ENCODE measurements at places on chromosomes 13 and 19. TPM values are rescaled to one million over a fixed set of nuclear protein-coding genes. Genes with fewer than 3 reads are reported as not detected.
A peak's percentile ranks its signal among the peaks of the same experiment; 100 is the strongest.

GRCh38 chr13:20673715-20674114 lies 29.8 kb upstream of the IL17D start:
- DNase-seq: no peak

DNA sequence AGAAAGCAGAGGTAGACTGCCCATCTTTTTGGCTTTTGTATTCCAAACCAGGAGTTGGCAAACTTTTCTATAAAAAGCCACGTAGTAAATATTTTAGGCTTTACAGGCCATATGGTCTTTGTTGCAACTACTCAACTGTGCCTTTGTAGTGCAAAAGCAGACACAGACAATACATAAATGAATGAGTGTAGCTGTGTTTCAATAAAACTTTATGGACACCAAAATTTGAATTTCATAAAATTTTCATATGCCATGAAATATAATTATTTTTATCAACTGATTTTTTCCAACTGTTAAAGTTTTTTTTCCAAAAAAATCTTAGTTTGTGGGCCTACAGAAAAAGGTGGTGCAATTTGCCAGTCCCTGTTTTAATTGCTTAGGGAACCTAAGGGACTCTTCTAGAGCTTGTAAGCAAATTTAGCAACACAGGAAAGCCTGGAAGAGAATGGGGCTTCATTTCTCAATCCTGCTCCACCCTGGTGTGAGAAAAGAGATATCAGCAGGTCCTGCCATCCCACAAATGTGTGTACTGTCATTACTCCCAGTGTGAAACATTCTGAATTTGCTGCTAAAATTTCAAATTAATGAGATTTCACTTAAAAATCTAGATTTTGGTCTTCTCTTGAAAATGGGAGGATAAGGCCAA lies 194.2 kb downstream of the RGCC start:
- DNase-seq: no peak

Gene PLIN4
- not detected for total RNA-seq

Gene NUP62
- total RNA-seq: 83.2 TPM

- peak; percentile 66 for DNase-seq
Observed at GRCh38 chr19:13597640-13598039, 91.4 kb upstream of the CACNA1A start.

DNA sequence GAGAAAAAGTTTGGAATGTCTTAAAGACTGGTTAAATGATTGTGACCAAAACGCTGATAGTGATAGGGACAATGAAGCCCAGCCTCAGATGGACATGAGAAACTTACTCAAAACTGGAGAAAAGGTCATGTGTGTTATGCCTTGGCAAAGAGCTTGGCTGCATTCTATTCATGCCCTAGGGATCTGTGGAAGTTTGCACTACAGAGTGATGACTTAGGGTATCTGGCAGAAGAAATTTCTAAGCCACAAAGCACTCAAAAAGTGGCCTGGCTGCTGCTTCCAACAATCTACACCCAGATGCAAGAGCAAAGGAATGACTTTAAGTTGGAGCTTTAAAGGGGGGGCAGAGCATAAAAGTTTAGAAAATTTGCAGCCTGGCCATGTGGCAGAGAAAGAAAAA lies 521.3 kb downstream of the UQCRFS1 start:
- no peak for DNase-seq

DNA sequence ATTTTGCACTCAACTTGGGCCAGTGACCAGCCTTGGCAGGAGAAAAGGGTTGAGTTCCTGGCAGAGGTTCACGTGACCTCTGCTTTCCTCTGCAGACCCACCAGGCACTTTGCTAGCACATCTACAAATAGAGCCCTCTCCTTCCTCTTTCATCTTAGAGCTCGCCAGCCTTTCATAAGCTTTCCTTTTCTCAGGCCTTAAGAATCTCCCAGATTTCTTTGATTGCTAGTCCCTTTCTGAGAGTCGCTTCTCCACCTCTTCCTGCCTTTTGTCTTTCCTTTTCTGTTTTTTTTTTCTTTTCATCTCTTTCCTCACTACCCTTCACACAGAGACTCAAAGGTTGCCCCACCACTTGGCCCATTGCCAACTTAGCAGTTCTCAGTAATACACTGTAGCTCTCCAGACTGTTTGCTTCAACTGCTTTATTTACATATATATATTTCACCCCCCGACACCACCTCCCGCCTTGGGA lies 375.7 kb upstream of the SPRY2 start:
- DNase-seq: peak; percentile 28

DNA sequence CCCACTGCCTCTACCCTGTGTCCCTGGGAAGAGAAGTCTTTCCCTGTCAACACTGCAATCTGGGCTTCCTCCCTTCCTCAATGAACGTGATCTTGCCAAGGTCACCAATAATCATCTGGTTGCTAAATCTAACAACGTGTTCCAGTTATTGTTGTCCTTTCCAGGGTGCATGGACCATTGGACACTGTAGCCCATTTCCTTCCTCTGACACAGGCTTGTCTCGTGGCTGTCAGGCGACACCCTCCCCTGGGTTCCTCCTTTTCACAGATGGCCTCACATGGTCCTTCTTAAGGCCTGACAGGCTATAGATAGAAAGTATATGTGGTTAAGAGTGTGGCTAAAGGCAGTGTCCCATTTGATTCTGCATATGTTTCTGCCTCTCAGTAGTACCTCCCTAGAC lies 67.7 kb upstream of the STARD13 start:
- DNase-seq: no peak

Gene ZNF91
- total RNA-seq: 17.0 TPM

GRCh38 chr19:919199-920050 lies 2.3 kb downstream of the KISS1R start:
- no peak for DNase-seq

DNA sequence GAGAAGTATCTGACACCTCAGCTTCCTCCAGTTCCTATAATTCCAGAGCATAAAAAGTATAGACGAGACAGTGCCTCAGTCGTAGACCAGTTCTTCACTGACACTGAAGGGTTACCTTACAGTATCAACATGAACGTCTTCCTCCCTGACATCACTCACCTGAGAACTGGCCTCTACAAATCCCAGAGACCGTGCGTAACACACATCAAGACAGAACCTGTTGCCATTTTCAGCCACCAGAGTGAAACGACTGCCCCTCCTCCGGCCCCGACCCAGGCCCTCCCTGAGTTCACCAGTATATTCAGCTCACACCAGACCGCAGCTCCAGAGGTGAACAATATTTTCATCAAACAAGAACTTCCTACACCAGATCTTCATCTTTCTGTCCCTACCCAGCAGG lies 3.1 kb downstream of the KLF5 start:
- no peak for DNase-seq

DNA sequence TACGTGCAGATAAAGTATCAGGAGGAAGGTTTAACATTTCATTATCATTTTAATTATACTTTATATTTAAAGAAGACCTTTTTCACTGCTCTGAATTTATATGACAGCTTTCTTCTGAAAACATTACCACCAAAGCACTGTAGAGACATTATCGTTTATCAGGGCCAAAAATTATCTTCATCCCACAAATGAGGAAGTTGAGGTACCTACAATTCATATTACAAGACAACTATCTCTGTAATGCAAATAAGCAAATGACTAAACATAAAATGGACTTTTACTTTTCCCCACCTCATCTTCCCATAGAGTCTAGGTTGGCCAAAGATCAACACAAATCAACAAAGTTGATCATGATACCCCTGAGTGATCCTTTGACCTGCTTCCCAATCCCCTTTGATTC lies 30.9 kb upstream of the SMAD9 start:
- no peak for DNase-seq

Gene CEACAM3
- total RNA-seq: not detected

- DNase-seq: no peak
Observed at GRCh38 chr19:17755443-17755890, 4.2 kb downstream of the FCHO1 start.

GRCh38 chr13:70967564-70967963 lies 859.3 kb upstream of the KLHL1 start:
- no peak for DNase-seq

DNA sequence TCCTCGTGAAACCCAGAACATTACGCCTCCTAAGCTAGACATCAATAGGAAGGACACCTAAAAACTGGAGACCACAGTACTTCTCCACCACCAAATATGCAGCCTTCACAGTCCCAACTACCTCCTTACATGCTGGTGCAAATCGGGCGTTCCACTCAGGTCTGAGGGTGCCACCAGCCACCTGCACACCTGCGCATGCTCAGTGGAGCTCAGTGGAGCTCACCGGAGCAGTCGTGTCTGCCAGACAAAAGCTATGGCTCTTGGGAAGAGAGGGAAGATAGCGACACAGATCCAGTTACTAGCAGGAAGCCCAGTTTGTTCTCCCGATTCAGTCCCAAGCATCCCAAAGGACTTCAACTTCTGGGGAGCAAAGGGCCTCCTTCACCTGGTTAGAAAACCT lies 237.1 kb downstream of the TSHZ3 start:
- DNase-seq: no peak

GRCh38 chr19:39825531-39826076 lies 8.4 kb downstream of the DYRK1B start:
- DNase-seq: no peak

- DNase-seq: no peak
Observed at GRCh38 chr13:24742294-24742693, 21.7 kb upstream of the RNF17 start.

- DNase-seq: peak; percentile 61
Observed at GRCh38 chr13:32669030-32669646, 82.9 kb downstream of the PDS5B start.

- no peak for DNase-seq
Observed at GRCh38 chr19:47390533-47391488, 28.5 kb downstream of the MEIS3 start.

Gene DBP
- 1.5 TPM for total RNA-seq

DNA sequence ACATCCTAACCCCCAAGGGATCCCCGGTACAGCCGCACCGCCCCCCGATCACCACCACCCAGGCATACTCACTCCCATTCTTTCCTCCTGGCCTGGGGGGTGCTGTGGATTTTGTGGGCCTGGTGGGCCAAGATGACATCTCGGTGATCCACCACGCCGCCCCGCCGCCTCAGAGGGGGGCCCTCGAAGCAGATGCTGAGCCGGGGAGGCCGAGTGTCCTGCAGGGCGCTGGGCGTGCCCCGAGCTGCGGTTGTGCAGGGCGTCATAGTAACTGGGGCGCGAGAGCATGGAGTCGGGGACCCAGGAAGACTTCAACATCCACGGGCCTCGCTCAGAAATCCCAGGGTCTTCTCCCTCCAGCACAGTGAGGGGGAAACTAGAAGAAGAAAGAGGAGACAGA lies 93.4 kb upstream of the CACNA1A start:
- no peak for DNase-seq

DNA sequence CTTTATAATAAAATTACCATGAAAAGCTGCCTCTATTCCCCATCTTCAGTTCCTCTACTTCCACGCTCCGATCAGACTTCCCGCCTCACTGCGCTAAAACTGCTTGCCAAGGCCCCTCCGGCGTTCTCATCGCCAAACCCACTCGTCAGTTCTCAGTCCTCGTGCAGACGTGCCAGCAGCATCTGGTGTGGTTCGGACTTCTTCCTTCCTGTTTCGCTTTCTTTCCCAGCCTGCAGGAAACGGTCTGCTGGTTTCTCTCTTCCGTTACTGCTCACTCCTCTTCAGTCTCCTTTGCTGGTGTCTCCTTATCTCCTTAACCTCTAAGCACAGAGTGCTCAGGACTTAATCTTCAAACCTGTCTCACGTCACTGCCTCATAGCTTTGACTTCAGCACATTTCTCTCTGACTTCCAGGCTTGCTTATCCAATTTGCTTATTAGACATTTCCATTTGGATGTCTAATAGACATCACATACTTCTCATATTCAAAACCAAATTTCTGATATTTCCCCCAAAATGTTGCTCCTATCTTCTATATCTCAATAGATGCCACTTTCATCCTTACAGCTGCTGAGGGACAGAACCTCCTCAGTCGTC lies 40.3 kb downstream of the RCBTB2 start:
- peak; percentile 87 for DNase-seq

Gene NMRK2
- total RNA-seq: not detected

Gene PCDH20
- total RNA-seq: not detected

Gene SBSN
- not detected for total RNA-seq

DNA sequence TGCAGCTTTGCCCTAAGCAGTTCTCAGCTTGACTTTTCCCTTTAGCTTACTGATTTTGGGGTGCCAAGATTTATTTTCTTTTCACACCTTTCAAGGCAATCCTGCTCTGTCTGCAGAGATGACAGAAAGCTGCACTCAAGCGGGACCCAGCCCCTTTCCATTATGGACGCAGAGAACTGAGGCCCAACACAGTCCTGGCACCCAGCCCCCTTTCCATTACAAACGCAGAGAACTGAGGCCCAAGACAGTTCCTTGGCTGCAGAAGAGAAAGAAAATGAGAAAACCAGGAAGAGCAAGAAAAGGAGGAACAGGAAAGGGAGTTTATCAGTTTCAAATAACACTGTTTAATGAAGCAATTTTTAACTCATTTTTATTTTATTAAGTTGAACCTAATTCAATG lies 36.8 kb upstream of the ATP11A start:
- no peak for DNase-seq

- peak; percentile 71 for DNase-seq
Observed at GRCh38 chr13:28557725-28558520, 63.0 kb upstream of the FLT1 start.

GRCh38 chr13:21413013-21413412 lies 46.1 kb downstream of the ZDHHC20 start:
- peak; percentile 14 for DNase-seq

- DNase-seq: no peak
Observed at GRCh38 chr19:35120898-35121297, 5.3 kb downstream of the FXYD3 start.

Gene RNF17
- total RNA-seq: not detected

Gene KRTDAP
- not detected for total RNA-seq

- DNase-seq: no peak
Observed at GRCh38 chr19:29290853-29291252, 77.9 kb upstream of the UQCRFS1 start.

Gene ZNF526
- 13.3 TPM for total RNA-seq

GRCh38 chr19:2648528-2648937 lies 54.0 kb downstream of the GNG7 start:
- peak; percentile 72 for DNase-seq
